CD4-positive, alpha-beta T cell treated with Interleukin-1 beta for 1 hour (primary cell): ENCODE measurements at places on chromosomes 16 and 17.

DNA sequence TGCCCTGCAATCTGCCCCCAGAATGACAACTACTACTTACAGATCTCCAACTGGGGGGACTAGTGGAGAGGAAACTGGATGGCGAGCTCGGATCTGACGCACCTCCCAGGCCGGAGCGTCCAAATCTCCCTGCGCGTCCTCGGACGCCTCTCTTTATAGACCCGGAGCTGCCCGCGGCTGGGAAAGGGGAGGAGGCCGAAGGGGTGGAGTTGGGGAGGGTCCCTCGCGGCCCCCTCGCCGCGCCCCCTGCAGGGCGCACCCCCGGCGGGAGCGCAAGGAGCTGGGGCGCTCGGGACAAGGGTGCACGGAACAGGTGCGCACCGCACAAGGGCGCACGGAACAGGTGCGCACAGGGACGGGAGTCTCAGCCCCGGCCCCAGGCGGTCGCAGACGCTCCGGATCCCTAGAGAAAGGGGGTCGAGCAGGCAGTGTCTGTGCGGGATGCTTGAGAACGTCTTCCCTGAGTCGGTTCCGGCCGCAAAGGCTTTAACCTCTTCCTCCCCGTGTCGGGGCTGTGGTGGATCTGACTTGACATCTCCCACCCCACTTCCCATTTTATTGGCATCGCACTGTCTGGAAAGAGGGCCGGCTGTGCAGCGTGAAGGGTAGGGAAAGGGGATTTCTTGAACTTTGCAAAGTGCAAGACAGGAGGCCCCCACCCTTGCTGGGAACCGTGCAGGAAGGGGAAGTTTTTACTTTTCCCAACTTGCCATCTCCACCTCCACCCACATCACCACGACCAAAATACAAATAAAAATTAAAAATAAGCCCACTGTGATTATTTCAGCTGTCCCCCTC, at the start of gene MYH11:
MYH11 (minus strand) TSS at position 128 of the 798 bp plus-strand sequence. CDS start 18,776 bp downstream, outside the sequence.
- DNase-seq = no peak

DNA sequence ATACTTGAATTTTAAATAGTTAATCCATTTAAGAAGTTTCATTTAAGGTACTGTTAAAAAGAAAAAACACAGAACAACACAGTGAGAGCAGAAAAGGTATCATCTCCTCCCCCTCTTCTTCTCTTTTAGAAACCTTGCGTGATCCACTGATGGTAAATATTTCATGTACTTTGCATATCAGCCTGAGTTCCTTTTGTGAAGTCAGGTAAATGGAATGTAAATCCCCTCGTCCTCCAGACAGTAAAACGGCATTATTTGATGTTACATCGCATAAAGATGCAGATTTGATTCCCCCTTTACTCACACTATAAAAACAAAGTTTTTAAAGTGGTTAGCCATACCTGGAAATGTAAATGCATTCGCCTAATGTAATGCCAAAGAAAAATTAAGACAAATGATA, 234.4 kb downstream of the WWOX start:
- no peak for DNase-seq

DNA sequence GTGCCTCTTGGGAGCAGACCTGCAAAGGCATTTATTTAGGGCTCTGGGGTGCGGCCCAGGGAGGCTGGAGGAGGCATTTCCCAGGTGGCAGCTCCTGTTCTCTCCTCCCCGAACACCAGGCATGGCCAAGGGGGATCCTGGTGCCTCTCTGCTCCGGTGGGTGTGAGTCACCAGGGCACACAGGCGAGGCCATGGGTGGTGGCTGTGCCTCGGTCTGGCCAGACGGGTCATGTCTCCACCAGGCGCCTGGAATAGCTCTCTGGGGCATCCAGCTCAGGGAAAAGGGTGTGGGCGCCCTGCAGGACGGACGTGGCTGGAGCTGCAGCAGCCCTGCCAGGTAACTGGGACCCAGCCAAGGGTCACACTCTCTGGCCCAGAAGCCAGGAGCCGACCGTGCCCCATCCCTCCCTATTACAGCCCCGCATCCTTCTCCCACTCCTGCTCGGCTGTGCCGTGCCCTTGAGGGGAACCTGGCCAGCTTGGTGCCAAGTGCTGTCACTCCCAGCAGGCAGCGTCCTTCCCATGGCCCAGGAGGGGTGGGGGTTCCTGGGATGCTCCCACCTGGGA, 25.8 kb downstream of the SOX8 start:
- no peak for DNase-seq

DNA sequence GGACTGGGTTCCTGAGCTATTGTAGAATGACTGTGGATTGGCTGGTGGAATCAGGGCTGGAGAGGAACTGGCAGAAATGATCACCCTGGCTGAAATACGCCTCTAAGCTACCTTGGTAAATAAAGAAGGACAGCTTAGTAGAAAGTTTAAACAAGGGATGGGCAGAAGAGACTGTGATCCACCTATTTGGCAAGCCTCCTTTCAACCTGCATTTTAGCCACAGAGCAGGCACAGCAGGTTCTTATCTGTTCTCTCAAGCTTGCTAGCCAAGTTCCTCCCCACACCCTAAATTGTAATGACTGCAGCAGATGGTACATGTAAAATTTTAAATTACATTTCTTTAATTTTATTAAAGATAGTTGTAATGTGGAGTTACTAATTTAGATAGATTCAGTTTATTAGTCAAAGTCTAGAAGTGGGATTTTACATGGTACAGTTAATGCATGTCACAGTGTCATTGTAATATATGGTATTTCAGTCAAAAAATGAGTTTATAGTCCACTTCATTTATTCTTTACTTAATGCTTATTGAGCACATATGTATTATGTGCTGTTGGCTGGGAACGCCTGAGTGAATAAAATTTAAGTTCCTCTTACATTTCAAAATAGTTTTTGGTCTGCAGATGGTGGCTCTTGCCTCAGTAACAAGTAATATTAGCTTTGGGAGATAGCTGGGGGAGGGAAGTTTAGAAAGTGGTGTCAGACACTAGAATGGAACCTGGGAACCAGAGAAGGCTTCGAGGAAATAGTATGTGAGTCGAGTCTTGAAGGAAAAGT, 11.2 kb downstream of the EPN2 start:
- DNase-seq = no peak

- DNase-seq = peak; percentile 4
These were observed 32.0 kb upstream of the ABCA5 start for GRCh38 chr17:69358688-69359596.
